Chondrocyte (in vitro differentiated cells): ENCODE measurements at places on chromosomes 1 and 21.
A peak's percentile ranks its signal among the peaks of the same experiment; 100 is the strongest.

DNA sequence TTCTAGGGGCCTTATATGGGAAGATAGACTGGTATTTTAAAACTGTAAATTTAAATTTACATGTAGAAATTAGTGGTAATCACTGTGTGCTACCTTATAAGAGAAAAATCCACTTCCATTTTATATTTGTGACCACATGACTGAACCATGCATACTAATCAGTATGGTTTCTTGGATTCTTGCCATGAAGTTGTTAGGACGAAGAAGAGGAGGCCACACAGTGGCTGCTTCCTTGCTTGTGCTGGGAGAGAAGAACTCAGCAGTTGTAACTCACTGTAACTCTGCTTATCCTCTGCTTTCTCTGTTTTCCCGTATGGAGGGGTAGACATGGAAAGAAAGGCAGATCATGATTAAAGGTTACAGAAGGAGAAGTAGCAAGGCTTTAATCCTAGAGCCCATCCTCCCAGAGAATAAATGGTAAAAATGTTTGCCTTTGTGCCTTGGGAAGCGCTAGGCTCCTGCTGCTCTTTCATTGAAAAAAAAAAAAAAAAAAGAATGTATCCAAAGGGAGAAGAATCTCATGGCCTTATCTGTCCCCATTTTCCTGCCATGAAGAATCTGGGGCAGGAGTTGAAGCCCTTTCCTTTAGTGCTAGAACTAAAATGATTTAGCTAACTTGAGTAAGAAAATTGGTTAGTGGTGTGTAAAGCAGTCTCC is 32.4 kb downstream of the KCTD3 start:
- DNase-seq = no peak

GRCh38 chr1:89125913-89126580 is at the start of gene GBP2:
GBP2 (minus strand) TSS chr1:89126114; CDS start chr1:89121966, 4,148 bp downstream.
- DNase-seq = no peak

GRCh38 chr1:225930566-225930965 is 6.5 kb upstream of the PYCR2 start:
- DNase-seq = no peak

DNA sequence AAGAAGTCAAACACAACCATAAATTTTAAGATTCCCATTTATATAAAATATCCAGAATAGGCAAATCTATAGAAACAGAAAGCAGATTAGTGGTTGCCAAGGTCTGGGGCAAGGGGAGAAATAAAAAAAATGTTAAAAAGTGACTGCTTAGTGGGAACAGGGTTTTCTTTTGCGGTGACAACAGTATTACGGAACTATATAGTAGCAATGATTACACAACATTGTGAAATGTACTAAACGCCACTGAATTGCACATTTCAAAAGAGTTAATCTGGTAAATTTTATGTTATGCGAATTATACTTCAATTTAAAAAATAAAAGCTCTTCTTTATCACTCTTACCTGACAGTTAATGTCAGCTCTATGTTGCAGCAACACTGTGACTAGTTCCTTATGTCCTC is 105.2 kb downstream of the ACBD6 start:
- no peak for DNase-seq

DNA sequence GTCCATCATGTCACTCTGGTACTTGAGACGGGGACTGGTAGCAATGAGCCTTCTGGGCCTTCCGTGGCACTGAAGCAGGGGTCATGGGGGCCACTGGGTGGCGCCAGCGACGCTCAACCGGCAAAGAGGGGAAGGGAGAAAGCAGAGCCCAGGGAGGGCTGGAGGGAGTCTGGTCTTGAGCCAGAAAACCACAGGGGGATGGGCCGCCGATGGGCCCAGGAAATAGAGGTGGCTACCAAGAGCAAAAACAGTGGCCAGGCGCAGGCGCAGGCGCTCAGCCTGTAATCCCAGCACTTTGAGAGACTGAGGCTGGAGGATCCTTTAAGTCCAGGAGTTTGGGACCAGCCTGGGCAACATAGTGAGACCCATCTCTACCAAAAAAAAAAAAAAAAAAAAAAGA is 21.8 kb downstream of the EXOC8 start:
- DNase-seq = no peak

DNA sequence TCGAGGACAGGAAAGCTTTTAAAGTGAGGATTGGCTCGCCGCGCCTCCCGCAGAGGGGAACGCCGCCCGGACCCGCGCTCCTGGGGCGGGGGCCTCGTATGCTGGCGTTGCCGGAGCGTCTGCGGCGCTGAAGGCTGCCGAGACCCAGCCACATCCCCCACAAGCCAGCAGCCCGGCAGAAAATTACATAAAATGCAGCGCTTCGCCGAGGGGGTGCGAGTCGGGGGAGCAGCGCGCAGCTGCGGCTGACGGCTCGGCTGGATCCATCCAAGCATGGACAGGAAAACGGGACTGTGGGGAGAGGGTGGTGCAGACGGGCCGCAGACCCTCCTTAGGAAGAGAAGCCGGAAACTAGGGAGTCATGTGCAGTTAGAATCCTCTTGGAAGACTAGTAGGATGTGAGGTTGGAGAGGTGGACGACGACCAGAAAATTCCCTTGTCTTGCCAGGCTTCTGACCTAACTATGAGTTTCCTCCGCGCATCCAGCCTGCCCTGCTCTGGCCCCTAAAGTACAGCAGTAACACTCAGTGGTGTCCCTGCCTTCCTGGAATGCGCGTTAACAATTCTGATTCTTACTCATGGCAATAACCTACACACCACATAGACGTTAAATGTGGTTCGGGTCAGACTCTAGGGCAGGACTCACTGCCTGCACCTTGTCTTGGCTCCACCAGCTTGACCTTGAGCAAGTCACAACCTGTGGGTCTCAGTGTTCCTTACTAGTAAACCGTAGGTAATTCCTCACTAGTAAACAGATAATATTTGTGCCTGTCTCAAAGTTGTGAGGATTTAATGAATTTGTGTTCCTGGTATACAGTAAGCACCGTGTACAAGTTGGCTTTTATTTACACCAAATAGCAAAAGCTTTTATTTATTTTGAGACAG is 953 bp upstream of the BRWD1 start:
- DNase-seq = no peak

- no peak for DNase-seq
Observed at GRCh38 chr1:112465122-112465521, 43.6 kb upstream of the WNT2B start.

DNA sequence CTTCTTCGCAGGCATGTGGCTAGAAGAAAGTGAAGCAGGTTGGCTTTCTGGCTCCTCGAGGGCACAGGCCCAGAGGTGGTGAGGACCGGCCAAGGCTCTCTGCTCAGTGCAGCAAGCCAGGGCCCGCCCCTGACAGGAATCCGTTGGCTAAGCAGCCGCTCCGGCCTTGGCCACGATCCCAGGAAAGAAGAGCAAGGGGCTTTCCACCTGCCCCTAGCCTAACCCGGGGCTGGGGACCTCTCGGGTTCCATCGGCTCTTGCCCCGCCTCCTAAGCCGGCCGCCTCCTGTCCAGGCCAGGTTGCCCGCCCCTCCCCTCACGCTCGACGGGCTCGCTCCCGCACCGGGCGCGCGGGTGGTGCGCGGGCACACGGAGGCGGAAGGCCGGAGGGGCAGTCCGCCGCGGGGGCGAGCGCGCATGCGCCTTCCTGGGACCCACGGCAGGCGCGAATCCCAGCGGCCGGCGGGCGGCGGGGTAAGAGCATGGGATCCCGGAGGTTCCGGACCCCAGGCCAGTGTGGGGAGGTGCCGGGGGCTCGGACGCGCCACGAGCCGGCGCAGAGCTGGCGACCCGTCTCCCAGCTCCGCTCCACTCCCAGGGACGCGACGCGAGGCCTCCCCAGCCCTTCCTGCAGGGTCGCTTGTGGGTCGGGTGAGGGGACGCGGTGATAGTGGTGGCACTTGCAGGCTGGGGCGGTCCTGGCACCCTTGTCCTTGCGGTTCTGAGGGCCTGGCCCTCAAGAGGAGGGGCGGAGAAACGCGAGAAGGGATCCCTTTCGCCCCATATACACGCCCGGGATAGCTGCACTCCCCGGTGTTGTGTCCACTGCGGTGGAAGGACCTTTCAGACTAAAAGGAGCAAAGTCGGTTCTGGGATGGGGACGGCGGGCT is at the start of gene ALG6:
Gene ALG6 (plus strand): TSS at position 413 of the 889 bp plus-strand sequence. CDS start 3,351 bp downstream, outside the sequence.
- DNase-seq = peak; percentile 97

- DNase-seq = no peak
Observed at GRCh38 chr1:208179263-208179816, 64.8 kb downstream of the PLXNA2 start.

- DNase-seq = no peak
Observed at GRCh38 chr1:195894411-195894810, 713.8 kb downstream of the KCNT2 start.

DNA sequence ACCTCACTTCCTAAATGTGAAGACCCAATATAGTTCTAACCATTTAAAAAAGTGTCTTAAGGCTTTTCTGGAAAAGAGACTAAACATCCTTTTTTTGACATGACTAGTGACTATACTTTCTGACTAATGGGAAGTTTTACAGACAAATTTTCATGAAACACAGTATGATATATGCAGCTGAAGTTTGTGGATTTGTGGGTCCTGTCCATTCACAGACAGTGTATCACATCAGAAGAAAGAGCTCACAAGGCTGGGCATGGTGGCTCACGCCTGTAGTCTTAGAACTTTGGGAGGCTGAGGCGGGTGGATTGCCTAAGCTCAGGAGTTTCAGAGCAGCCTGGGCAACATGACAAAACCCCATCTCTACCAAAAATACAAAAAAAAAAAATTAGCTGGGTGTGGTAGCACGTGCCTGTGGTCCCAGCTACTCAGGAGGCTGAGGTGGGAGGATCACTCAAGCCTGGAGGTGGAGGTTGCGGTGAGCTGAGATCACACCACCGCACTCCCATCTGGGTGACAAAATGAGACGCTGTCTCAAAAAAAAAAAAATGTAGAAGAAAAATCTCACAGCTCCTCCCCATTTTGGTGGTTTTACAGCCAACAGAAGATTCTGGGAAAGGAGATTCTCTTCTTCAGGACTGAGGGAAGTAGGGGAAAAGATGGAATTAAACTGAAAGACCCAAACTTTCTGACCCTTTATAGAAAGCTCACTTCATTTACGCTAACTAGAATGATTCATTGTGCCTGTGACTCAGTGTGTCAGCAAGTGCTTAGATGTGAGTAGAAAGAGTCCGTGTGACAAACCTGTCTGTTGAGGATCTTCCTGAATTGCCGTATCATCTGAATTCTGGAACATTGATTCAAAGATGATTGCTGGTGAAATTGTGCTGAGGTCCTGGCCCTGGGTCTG is 15.2 kb upstream of the YRDC start:
- no peak for DNase-seq

DNA sequence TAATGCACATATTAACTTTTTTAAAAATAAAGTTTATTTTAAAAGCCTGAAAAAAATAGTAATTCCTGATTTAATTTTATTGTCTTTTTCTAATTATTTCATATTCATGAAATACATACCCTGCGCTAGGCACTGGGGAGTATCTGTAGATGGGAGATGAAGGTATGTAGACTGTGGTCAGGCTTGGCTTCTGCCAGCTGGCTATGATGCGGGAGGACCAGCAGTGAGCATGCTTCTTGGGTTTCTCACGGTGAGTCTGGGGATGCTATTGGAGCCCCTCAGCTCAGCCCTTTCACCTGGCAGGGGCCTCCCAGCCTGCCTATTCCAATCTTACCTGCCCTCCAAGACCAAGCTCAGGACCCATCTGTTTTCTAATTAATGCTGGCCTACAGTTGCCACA is 138.4 kb downstream of the NOS1AP start:
- DNase-seq = no peak

- no peak for DNase-seq
Observed at GRCh38 chr21:20603236-20603635, 395.0 kb upstream of the NCAM2 start.

DNA sequence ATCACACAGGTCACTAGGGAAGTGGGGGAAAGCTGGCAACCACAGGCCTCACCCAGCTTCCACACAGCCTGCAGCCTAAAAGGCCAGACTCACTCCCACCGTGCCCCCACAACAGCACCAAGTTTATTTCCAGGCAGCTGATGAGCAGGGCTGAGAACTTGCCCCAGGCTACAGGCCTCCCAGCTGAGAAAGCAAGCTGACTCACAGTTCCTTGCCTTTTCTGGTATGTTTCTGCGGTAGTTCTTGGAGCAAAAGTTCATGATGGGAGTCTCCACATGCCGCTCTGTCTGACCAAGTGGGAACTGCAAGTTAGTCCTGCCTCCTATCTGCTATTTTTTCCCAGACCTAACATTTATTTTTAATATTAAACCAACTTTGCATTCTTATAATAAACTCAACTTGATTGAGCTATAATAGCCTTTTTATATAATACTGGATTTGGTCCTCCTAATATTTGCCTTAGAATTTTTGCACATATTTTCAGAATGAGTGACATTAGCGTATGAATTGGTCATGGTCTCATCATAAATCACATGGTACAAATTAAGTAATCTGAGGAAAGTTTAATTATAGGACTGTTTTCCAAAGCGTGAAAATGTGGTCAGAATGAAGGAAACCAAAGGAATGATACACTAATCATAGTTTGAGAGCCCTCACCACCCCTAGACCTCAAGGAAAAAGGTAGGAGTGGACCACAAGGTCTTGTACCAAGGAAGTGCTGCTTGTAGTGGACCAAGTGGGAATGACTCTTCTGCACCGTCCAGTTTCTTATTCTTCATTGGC is 30.7 kb downstream of the RPAP2 start:
- no peak for DNase-seq

GRCh38 chr1:202320081-202320405 is 21.7 kb downstream of the UBE2T start:
- no peak for DNase-seq

DNA sequence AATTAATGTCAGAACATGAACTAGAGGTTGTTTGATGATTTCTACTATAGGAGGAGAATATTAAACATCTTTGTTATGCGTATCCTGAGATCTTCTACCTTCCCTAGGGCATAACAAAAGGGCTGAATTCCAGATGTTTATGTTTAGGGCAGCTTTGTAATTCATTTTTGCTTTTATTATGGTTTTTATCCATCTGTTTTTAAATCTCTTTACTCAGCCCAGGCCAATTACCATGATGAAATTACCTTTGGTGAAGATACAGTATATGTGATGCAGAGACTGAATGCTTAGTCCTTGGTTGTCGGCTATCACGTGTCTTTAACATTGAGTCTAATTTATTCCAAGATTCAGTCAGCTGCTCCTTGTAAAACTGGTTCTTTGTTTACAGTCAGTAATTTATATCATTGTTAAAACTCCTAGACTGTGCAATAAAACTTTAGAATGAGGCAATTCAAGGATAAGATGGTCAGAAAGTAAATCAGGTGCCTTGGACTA is 176.9 kb downstream of the CTH start:
- no peak for DNase-seq

- DNase-seq = no peak
Observed at GRCh38 chr1:243549108-243549507, 293.3 kb downstream of the SDCCAG8 start.

DNA sequence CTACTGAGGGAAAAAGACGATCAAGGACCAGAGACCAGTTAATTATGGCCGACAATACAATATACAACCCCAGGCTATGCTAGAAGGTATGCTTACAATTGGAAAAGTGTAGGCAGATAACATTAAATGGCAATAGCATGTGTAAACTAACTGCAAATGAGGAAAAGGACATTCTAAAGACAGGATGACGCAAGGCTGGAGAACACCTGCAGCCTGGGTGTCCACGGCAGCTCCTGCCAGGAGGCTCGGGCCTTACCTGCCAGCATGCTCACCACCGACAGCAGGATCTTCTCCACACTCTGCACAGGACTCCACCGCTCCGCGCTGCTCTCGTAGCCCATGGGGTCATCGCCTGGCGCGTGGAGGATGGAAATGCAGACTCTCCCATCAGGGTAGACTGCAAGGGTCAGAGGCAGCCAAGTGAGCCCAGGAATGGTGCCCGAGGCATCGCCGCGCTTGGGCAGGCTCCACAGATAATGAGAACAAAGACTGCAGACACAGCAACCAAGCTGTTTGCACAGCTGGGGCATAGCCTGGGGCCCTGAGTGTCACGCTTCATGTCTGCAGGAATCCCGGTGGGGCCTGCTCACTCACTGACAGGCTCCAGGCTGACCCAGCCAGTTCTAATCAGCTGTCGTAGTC is 28.2 kb downstream of the UBE2G2 start:
- DNase-seq = peak; percentile 69
